ENCODE measurements at places on chromosomes 12 and 14.

GRCh38 chr12:57237596-57237931 lies 8.1 kb downstream of the SHMT2 start:
- DNase-seq: no peak

GRCh38 chr12:3530548-3530947 lies 39.5 kb downstream of the PRMT8 start:
- DNase-seq: no peak

DNA sequence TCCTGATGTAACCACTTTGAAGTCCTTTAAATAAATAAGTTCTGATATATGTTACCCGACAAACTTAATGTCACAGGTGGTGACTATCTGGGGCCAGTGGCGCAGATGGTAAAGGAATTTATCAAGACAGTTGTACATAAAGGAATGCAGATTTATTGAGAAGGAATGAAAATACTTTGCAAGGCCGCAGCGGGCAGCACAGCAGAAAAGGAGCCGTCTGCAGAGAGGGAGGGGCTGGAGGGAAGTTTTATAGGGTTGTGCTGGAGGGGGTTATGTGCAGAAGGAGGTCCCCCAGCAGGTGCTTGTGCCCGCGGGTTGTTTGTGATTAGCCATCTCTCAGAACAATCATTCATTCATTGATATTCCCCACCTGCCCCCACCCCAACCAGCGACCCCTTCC lies 17.4 kb downstream of the GPRC5D start:
- no peak for DNase-seq

DNA sequence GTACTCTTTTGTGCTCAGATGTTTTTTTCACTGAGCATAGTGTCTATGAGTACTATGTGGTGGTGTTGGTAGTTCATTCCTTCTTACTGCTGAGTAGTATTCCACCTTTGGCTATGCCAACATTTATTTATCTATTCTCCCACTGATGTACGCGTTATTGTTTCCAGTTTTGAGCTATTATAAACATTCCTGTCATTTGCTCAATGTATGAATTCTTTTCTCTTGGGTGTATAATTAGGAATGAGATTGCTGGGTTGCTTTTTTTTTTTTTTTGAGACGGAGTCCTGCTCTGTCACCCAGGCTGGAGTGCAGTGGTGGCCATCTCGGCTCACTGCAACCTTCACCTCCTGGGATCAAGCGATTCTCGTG lies 37.5 kb upstream of the SLC2A3 start:
- DNase-seq: no peak

DNA sequence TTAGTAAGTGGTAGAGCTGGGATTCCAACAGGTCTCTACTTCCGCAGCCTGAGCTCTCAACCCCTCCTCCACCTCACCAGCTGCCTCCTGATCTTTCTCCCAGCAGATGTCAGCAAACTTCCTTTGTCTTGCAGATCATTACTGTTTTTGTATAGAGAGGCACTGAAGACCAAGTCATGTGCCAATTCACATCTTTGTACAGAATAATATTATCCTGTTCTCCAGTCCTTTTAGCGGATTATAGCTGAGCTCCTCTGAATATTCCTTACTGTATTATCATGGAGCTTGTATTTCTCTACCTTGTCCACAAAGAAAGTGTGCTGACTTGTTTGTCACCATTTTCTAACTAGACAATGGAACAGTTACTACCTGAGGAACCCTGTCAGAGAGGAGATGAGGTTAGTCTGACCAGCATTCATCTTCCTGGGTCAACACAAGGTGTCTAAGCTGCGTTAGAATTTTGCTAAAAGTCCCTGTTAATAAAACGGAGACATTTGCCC lies 142.3 kb upstream of the ARHGAP5 start:
- DNase-seq: peak; percentile 12

DNA sequence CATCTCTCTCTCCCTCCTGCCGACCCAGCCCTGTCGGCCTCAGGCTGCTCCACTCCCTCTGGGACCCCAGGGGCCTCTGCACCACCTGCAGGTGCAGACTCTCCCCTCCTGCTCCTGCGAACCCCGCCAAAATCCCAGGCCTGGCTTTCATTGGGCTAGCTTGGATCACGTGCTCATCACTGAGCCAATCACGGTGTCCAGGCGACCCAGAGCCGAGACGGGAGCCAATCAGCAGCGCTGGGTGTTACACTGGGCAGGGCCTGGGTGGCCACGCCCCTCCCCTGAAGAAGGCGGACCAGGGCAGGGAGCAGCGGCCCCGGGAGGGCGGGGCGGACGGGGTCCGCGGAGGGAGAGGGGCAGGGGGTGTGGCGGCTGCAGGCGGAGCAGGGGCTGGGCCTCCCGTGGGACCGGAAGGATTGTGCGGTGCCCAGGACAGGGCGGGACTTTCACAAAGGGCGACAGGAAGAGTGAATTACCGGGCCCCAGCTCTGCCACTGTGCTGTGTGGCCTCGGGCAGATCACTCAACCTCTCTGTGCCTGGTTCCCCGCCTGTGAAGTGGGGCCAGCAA lies 66.6 kb upstream of the FBRSL1 start:
- DNase-seq: peak; percentile 40

- DNase-seq: no peak
These were observed 44.1 kb downstream of the SMIM41 start for GRCh38 chr12:52123487-52124186.

DNA sequence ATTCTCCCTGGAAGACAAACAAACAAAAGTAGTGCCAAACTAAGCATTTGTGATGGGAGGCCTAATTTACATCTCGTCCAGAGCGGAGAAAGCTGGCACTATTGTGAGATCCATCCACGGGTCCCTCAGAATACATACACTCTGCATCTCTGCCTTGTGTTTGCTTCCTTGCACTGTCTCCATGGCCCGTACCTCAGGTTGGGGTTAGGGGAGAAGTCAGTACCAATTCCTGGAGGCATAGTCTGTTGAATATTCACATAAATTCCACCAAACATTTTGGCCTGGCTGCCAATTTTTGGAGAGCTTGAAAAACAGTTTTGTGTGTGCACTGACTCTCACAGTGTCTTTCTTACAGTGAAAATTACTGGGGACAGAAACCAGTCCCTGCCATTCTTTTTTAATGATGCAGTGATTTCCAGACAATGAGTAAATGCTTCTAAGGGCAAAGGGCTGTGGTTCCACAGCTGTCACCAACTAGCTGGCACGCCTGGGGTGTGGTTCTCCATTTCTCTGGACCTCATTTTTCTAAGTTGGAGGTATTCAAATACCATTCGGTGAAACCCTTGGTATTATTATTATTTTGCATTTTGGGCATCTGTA lies 119.7 kb upstream of the HIF1A start:
- no peak for DNase-seq

DNA sequence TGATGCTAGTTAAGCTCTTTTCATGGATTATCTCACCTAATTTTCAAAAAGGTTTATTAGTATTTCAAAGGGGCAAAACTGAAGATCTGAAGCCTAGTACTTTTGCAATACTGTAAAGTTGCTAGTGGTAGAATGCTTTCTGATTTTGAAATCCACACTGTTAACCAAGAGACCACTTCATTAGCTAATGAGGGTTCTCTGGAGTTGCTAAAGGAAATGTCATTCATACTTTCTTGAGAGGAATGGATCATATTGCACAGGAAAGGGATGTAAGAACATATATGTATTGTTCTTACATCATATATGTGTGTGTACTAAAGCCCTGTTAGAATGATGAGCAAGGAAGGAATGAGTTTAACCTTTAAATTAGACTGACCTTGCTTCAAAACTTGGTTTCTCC lies 39.0 kb upstream of the LDHB start:
- DNase-seq: no peak

DNA sequence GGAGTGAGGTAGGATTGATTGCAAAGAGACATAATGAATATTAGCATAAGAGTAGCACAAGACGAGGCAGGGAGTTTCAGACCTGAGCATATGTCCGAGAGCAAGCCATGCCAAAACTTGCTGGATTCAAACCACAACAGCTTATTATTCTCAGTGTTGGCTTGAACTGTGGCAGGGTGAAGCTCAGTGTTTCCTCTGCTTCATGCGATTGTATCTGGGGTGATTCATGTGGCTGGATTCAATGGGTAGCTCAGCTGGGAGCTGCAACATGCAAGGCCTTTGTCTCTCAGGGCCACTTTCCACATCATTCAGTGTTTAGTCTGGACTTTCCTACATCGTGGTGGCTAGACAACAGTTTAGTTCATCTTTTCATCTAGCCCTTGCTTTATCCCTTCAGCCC lies 22.1 kb upstream of the E2F7 start:
- DNase-seq: no peak

GRCh38 chr12:89523843-89524540 lies 604 bp downstream of the GALNT4 start:
- DNase-seq: no peak

DNA sequence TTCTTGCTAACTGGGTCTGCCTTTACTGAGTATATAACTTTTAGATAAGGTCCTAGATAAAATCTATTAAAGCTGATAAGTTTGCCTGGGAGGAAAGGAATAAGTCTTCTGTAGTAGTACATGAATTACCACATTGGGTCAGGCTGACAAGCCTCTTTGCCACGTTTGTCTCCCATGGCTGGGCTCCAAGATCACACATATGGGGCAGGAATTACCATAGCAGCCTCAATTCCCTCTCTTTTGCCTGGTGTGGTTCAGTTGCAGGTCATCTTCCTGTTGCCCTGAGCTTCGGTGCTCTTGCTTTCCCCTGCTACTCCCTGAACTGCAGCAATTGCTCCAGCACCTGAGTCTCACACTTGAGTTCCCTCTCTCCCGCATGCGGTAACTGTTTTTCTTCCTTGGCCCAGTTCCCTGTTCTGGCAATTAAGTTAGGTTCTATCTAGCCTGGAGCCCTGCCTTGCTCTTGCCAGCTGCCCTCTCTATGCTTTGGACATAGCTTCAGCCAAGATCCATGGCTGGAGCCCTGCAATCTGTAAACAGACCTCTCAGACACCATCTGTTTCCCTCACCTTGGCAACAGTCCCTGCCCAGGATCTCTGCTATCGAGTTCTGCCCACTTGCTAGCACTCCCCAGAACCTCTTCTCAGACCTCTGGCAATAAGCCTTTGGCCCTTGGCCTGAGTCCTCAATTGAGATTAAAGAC lies 5.8 kb upstream of the GLT8D2 start:
- DNase-seq: no peak

DNA sequence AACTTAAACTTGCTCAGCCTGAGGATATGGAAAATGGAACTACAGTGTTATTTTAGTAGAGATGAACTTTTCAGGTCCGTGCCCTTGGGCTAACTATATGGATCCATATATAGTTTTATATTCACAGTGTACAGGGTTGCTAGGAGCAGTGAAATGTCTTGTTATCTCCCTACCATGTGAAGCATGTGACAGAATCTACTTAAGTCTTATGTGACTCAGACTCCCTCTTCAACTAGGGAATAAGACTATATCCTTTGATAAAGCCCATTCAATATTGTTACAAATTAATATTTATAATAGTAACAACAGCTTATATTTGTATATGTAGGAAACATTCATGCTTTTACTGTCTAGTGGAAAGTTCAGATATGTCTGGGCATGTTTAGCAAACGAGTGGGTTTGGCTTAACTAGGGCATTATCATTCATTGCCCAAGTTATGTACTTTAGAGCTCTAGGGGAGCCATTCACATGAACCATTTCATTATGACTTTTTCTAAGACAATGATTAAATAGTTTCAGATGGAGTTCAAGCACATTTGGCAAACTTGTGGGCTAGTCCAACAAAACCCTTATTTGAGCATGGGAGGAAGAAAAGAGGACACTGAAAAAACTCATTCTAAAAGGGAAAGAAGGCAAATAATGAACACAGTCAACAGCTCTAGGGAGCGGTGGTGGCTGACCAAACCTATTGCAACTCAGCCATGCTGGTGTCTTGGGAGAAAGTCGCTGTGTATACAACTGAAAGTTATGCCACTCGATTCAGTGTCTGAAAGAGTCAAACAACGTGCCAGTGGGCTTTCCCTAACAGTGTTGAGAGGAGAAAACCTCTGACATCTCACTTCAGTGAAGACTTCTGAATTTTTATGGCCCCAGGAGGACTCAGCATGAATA lies 305.9 kb upstream of the G2E3 start:
- DNase-seq: no peak

DNA sequence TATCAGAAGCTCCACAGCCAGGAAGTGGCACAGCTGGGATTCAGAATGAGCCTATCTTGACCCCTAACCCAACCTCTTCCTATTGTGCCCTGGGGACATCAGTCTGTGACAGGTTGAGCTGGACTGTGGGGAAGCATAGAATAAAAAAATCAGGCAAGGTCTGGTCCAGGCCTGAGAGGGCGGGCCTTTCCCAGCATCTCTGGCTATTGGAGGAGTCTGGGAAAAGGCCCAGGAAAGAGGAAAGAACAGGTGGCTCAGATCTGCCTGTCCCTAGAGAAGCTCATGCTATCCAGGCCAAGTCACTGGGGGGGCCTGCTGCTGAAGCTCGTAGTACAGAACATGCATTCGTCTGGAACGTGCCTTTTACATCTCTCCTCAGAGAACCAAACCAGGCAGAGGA lies 100.5 kb downstream of the PPM1H start:
- DNase-seq: no peak

Measured in central memory CD4-positive, alpha-beta T cell (primary cell).